ENCODE measurements at places on chromosomes 3 and 15. TPM values are rescaled to one million over a fixed set of nuclear protein-coding genes. Genes with fewer than 3 reads are reported as not detected.
A peak's percentile ranks its signal among the peaks of the same experiment; 100 is the strongest.

DNA sequence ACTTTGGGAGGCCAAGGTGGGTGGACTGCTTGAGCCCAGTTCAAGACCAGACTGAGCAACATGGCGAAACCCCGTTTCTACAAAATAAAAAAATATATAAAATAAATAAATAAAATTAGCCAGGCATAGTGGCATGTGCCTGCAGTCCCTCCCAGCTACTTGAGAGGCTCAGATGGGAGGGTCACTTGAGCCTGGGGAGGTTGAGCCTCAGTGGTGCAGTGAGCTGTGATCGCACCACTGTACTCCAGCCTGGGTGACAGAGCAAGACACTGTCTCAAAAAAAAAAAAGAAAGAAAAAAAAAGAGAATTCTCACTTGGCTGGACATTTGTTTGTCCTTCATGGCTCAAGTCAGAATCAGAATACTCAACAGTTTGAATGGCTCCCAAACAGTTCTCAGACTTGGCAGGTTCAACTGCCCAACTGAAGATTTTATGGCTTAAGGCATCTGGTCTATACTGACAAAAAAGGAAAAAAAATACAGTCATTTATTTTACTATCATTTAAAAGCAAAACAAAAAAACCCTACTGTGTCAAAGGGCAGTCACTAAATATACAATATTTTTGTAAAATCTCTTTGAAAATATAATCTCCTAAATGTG is 106.6 kb downstream of the FBXL22 start:
- H3K36me3 ChIP-seq = peaks cover 12% of the 10 kb centered on the region
- H3K27ac ChIP-seq = no peak overlapping the region
- no peaks in the 10 kb centered on the region for H3K4me1 ChIP-seq
- no peaks in the 10 kb centered on the region for H3K27me3 ChIP-seq
- DNase-seq = peak; percentile 44

DNA sequence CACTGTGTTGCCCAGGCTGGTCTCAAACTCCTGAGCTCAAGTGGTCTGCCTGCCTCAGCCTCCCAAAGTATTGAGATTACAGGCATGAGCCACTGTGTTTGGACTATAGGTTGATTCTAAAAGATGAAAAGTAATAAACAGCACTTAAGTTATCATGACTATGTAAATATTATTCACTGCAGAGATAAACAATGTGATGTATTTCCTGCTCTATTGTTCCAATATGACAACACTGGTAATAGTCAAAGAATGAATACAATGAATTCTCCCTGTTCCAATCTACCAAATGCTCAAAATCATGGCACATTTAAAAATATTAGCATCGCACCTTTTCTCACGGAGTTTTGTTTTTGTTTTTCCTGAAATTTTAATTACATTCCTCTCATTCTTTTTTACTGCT is 36.8 kb upstream of the TBL1XR1 start:
- H3K36me3 ChIP-seq = no peaks in the 10 kb centered on the region
- no peak overlapping the region for H3K4me3 ChIP-seq
- H3K4me1 ChIP-seq = no peaks in the 10 kb centered on the region
- no peak overlapping the region for H3K27ac ChIP-seq

DNA sequence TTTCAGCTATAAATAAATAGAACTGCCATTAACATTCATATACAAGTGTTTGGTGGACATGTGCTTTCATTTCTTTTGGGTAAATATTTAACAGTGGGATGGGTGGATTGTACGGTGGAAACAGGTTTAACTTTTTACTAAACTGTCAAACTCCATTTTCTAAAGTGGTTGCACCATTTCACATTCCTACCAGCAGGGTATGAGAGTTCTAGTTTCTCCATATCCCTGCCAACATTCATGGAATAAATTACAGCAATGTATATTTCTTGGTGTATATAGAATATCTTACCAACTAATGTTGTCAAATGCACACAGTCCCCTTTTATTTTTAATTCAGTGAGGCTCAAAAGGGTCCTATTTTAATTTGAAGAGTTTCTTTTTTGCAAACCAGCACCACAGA is 71.3 kb upstream of the CTXND1 start:
- no peak overlapping the region for H3K27ac ChIP-seq
- no peak overlapping the region for H3K4me3 ChIP-seq
- H3K27me3 ChIP-seq = no peaks in the 10 kb centered on the region
- DNase-seq = no peak
- no peaks in the 10 kb centered on the region for H3K36me3 ChIP-seq

The TMEM212 gene
- total RNA-seq = 16.5 TPM

The EIF1B gene
- total RNA-seq = 55.9 TPM

The CHRD gene
- total RNA-seq = 6.7 TPM

DNA sequence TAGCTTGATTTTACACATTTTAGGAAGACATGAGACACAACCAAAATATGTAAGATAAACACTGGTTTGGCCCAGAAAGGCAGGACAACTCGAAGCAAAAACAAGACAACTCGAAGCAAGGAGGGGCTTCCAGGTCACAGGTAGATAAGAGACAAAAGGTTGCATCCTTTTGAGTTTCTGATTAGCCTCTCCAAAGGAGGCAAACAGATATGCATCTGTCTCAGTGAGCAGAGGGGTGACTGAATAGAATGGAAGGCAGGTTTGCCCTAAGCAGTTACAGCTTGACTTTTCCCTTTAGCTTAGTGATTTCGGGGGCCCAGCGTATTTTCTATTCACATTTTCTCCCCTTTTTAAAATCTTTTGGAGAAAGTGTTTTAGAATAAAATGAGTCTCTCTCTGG is 74.7 kb downstream of the GLDN start:
- H3K27me3 ChIP-seq = no peaks in the 10 kb centered on the region
- H3K27ac ChIP-seq = no peak overlapping the region
- no peaks in the 10 kb centered on the region for H3K4me1 ChIP-seq
- DNase-seq = no peak
- H3K4me3 ChIP-seq = no peak overlapping the region

- DNase-seq = no peak
- no peaks in the 10 kb centered on the region for H3K36me3 ChIP-seq
- no peaks in the 10 kb centered on the region for H3K4me1 ChIP-seq
- no peak overlapping the region for H3K4me3 ChIP-seq
- peaks cover 9% of the 10 kb centered on the region for H3K27me3 ChIP-seq
Measured at GRCh38 chr3:10554236-10554611, 48.8 kb upstream of the ATP2B2 start.

- H3K4me3 ChIP-seq = no peak overlapping the region
- no peaks in the 10 kb centered on the region for H3K27me3 ChIP-seq
- H3K27ac ChIP-seq = no peak overlapping the region
- peaks cover 30% of the 10 kb centered on the region for H3K36me3 ChIP-seq
- no peak for DNase-seq
- H3K4me1 ChIP-seq = no peaks in the 10 kb centered on the region
Measured at GRCh38 chr15:72198356-72199204, 993 bp upstream of the GRAMD2A start.

- no peaks in the 10 kb centered on the region for H3K36me3 ChIP-seq
- no peak overlapping the region for H3K4me3 ChIP-seq
- H3K27me3 ChIP-seq = no peaks in the 10 kb centered on the region
- no peak overlapping the region for H3K27ac ChIP-seq
- no peak for DNase-seq
Measured at GRCh38 chr3:13231781-13232666, 158.8 kb upstream of the IQSEC1 start.

GRCh38 chr3:170806676-170807075 is 63.3 kb downstream of the RPL22L1 start:
- no peaks in the 10 kb centered on the region for H3K36me3 ChIP-seq
- no peaks in the 10 kb centered on the region for H3K4me1 ChIP-seq
- H3K4me3 ChIP-seq = no peak overlapping the region
- H3K27me3 ChIP-seq = no peaks in the 10 kb centered on the region
- H3K27ac ChIP-seq = no peak overlapping the region

DNA sequence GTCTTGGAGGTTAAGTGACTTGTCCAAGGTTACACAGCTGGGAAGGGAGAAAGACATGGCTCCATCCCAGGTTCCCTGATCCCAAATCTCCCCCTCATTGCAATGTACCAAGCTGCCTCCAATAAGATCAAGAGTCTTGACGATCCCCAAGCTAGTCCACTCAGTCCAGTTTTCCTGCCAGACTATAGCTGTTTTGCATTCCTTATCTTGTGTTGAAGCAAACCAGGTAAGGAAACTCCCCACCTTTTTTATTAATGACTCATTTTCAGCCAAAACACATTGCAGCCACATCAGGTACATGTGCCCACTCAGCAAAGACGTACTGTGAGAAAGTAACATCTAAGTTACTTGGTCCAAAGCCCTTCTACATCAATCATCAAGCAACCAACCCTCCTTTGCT is 41.9 kb downstream of the LIPC start:
- H3K27ac ChIP-seq = peak overlapping the region; percentile 42
- DNase-seq = no peak
- H3K36me3 ChIP-seq = no peaks in the 10 kb centered on the region
- H3K27me3 ChIP-seq = no peaks in the 10 kb centered on the region
- no peak overlapping the region for H3K4me3 ChIP-seq
- H3K4me1 ChIP-seq = peaks cover 22% of the 10 kb centered on the region

GRCh38 chr3:60079076-60079475 is 1029.3 kb upstream of the CFAP20DC start:
- no peak overlapping the region for H3K4me3 ChIP-seq
- no peaks in the 10 kb centered on the region for H3K4me1 ChIP-seq
- H3K27me3 ChIP-seq = no peaks in the 10 kb centered on the region
- DNase-seq = no peak
- H3K27ac ChIP-seq = no peak overlapping the region
- H3K36me3 ChIP-seq = no peaks in the 10 kb centered on the region

DNA sequence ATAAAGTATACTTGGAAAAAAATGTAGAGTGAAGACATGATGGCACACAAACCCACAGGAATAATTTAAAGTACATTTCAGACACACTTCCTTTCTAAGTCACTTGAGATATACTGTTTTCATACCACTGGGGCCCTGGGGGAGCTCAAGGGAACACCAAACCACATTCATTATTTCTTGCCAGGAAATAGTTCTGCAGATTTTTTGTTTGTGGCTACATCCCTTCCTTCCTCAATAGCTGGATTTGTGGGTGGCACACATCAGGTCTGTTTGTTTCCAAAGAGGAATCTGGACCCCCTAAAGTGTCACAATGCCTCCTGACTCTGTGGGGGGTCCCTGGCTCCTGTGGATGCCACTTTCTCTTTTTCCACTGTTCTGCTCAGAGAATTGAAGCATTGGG is 153.5 kb upstream of the COL8A1 start:
- H3K36me3 ChIP-seq = no peaks in the 10 kb centered on the region
- DNase-seq = no peak
- no peaks in the 10 kb centered on the region for H3K27me3 ChIP-seq
- no peak overlapping the region for H3K4me3 ChIP-seq

DNA sequence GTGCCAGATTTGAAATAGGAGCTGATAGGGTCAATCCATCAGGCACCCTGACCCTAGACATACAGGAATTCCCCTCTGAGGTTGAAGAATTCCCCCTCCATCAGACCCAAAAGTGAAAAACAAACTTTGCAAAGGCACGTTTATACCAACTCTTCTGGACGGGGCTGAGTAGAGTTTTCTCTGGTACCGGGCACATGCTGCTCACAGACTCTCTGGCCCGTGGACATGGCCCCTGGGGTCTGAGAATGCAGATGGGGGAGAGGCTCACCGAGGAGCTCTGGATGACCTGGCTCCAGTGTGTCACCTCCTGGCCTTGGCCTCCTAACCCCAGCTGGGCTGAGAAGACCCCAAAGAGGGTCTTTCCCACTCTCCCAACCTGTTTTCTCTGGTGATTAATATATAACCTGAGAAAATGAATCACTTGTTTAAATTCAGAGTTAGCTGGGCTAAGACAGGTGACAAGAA is 11.2 kb upstream of the LIPC start:
- no peaks in the 10 kb centered on the region for H3K27me3 ChIP-seq
- DNase-seq = no peak
- no peaks in the 10 kb centered on the region for H3K36me3 ChIP-seq
- no peak overlapping the region for H3K27ac ChIP-seq

The PLA2G4D gene
- total RNA-seq = 0.15 TPM

DNA sequence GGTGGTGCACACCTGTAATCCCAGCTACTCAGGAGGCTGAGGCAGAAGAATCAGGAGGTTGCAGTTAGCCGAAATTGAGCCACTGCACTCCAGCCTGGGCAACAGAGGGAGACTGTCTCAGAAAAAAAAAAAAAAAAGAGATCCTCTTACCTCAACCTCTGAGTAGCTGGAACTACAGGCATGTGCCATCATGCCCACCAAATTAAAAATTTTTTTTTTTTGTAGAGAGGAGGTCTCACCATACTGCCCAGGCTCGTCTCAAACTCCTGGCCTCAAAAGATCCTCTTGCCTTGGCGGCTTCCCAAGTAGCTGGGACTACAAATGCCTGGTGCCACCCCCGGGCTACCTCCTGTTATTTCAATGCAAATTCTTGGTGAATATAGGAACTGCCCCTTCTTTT is 1.5 kb downstream of the UMPS start:
- peaks cover 20% of the 10 kb centered on the region for H3K4me1 ChIP-seq
- H3K4me3 ChIP-seq = no peak overlapping the region
- no peak for DNase-seq
- H3K27ac ChIP-seq = no peak overlapping the region

The PLA1A gene
- total RNA-seq = 1.8 TPM

The UCN2 gene
- total RNA-seq = 0.18 TPM

The SKIC8 gene
- 64.9 TPM for total RNA-seq

DNA sequence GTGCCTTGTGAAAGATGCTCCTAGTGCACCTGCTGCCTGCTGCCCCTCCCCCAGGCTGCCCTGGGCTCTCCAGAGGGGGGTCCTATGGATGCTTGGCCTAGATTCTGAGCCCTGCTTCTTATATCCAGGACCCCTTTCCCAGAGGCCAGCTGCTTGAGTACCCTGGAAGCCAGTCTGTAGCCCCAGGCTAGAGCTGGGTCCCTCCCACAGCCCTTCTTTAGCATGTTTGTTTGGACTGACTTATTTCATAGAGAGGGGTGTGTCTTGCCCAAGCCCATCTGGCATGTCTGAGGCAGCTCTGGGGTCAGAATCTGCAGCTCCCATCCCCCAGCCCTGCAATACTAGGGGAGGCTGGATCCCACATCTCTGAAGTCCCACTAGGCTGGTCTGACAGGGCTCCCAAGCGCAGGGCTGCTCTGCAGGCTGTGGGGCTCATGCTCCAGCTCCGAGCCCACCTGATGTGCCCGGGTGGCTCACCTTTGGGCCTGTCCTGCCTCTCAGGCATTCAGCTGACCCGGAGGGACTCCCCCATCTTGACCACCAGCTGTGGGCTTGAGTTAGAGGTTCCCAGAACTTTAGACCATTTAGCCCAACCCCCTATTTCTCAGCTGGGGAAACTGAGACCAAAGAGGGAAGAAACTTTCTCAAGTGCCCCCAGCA is 3.1 kb downstream of the CHRNB4 start:
- no peak for DNase-seq
- H3K27ac ChIP-seq = no peak overlapping the region
- H3K27me3 ChIP-seq = peaks cover 3% of the 10 kb centered on the region

DNA sequence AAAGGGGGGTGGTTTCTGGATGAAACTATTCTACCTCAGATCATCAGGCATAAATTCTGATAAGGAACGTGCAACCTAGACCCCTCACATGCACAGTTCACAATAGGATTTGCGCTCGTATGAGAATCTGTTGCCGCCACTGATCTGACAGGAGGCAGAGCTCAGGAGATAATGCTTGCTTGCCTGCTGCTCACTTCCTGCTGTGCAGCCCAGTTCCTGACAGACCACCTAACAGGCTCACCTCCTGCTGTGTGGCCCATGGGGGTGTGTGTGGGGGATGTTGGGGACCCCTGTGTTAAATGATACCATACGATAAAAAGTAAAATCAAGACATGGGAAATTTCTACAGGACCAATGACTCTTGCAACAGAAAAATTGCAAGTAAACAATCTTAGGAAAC is 24.0 kb downstream of the CP start:
- no peak overlapping the region for H3K4me3 ChIP-seq
- no peaks in the 10 kb centered on the region for H3K36me3 ChIP-seq
- no peaks in the 10 kb centered on the region for H3K27me3 ChIP-seq
- H3K27ac ChIP-seq = no peak overlapping the region
- peak; percentile 38 for DNase-seq

- DNase-seq = no peak
- H3K27me3 ChIP-seq = no peaks in the 10 kb centered on the region
- H3K27ac ChIP-seq = no peak overlapping the region
- no peaks in the 10 kb centered on the region for H3K36me3 ChIP-seq
Measured at GRCh38 chr3:134699141-134699711, 48.4 kb upstream of the KY start.

Measured in lung (tissue), 17 donors.